ENCODE measurements at places on chromosomes 5 and 9.

DNA sequence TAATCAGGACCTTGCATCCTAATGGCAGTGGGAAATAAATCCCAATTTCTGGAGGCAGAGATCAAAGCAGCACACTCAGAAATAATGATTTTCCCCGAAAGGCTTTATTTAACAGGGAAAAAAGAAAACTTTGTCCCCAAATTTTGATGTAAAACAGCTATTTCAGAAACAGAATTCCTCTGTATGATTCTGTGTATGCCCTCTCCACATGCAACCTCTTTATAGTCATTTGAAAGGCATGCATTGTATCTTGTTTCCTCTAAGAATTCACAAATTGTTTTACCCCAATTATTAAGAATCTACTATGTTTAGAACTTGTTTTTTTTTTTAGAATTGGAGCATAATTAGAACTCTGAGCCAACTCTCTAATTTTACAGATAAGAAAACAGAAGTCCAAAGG lies 2.7 kb upstream of the PTAR1 start:
- DNase-seq = no peak

- no peak for DNase-seq
Measured at GRCh38 chr9:96158909-96159575, 142.9 kb downstream of the HSD17B3 start.

GRCh38 chr5:78320401-78320800 lies 25.9 kb upstream of the AP3B1 start:
- DNase-seq = peak; percentile 51

GRCh38 chr5:126682856-126683255 lies 82.1 kb downstream of the PHAX start:
- no peak for DNase-seq

GRCh38 chr9:106961623-106962022 lies 98.7 kb downstream of the ZNF462 start:
- no peak for DNase-seq

DNA sequence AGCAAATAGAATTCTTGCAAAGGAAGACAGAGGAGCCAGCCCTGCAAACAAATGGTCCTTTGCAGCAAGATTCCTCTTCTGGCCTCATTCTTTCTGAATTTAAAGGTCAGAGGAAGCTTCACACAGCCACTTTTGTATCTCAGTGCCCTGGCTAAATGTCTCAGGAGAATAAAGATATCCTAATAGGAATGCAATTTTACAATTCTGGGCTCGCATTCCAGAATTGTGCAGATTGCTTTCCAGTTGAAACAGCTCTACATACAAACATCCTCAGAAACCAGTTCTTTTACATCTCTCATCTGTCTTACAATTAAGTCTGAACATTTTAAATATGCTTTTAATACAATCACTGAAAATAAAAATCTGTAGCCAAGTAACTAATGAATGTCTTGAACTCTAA lies 14.6 kb upstream of the ACOT12 start:
- no peak for DNase-seq

DNA sequence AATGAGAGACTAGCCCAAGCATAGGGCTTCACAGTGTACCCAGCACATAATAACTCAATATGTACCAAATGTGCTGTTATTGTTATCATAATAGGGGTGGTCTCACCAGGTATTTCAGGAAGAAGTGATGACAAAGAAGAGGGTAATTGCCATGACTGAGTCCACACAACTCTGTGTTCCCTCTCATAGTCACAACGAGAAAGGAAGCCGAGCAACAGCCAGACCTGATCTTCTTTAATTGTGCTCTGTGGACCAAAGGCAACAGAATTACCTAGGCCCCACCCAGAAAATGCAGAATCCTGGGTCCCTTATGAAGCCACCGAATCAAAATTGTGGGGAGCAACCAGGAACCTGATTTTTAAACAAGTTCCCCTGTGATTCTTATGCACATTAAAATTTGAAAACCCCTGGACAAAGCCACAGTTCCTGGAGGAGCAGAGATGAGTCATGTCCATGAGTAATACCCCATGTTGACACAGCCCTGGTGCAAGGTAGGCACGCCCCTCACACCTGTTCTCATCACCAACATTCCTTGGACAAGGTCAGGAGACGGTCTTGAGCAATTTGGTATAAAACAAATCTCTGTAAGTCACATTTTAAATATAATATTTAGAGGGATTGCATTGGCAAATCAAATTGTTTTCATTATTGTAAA lies 5.2 kb downstream of the FGF1 start:
- no peak for DNase-seq

DNA sequence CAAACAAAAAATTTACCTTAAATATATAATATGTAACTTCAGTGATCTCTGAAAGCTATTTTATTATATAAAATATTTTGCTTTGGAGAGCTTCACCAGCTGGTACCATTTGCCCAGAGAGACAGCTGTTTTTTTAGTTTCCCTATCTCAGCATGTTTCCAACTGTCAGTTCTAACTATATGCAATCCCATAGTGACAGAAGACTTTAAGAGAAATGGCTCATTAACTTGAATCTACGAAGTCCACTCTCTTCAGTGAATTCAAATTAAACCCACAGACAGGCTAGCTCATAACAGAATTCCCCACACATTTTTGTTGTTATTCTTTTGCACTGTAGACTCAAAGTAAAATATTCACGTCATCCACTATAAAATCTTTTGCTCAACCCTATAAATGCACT lies 251.8 kb upstream of the POU5F2 start:
- DNase-seq = no peak

GRCh38 chr5:44385291-44385900 lies 3.8 kb downstream of the FGF10 start:
- no peak for DNase-seq

DNA sequence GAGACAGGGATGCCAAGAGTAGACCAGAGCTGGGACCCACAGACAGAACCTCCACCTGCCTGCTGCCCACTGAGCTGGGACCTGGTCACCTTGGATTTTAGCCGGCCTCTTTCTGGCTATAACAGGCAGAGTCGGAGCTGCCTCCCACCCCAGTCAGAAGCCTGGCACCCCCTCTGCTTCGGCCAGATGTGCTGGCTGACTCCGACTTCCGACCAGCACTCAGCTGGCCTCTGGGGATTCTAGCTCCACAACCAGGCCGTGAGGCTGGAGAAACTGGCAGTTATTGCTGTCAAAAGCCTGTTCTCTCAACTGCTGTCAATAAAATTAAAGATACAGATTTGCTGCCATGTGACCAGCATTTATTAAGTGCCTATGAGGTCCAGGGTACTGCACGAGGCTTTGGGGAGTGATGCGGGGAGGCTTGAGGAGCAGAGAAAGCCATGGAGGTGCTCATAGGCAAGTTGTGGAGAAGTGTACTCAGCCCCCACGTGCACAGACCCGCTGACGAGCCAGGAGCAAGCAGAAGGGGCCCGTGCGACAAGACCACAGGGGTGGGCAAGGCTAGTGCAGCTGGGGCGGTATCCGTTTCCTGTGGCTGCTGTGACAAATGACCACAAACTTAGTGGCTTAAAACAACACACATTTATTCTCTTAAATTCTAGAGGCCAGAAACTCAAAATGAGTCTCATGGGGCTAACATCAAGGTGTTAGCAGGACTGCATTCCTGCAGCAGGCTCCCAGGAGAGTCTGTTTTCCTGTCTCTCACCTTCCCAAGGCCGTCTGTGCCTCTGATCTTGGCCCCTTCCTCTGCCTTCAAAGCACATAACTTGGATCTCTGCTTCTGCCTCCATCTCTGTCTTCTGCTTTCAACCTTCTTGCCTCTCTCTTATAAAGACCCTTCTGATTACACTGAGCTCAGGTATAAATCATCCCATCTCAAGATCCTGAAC lies 13.1 kb downstream of the GFI1B start:
- no peak for DNase-seq

DNA sequence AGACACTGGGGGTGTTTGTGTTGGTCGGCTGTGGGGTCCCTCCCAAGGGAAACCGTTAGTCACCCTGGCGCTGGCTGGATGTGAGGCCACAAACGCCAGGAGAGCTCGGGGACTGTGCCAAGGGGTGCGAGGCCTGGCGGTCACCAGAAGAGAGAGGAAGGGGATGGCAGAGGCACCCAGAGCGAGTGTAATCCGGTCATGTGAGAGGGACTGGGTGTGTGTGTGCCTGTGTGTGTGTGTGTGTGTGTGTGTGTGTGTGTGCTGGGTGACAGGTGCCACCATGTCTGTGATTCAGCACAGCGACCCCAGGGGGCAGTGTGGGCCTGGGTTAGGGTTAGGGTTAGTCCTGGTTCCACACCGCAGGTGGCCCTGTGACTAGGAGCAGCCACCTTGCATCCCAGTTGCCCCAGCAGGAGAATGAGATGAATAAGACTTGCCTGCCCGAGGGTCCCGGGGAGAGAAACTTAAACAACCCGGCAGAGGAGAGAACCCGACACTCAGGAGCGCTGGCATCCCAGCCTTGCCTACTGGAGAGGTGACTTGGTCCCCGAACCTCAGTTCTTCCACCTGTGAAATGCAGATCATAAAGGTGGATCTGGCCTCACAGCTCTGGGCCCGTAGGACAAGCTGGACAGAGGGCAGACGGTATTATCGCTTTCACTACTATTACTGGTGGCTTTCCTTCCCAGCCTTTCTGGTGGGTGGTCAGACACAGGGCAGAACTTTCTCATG lies 1.4 kb upstream of the ADAMTSL2 start:
- peak; percentile 82 for DNase-seq

GRCh38 chr5:110306650-110307049 lies 419.8 kb downstream of the TMEM232 start:
- DNase-seq = no peak

DNA sequence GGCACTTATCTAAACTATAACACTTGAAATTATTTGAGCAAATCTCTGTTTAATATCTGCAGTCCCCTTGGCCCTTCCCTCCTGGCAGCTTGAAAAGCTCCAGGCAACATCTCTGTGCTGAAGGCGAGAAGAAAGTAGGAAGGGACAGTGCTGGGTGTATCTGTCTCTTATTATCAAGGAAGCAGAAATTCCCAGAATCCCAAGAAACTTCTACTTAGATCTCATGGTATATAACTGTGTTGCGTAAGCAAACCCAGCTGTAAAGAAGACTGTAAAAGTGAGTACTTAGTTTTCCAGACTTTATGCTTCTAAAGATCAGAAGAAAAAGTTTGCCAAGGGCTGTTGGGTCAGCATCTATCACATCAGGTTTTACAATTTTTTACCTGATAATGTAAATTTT lies 1869.8 kb downstream of the MAT2B start:
- no peak for DNase-seq

GRCh38 chr5:31887556-31887955 lies 248.6 kb downstream of the PDZD2 start:
- no peak for DNase-seq

DNA sequence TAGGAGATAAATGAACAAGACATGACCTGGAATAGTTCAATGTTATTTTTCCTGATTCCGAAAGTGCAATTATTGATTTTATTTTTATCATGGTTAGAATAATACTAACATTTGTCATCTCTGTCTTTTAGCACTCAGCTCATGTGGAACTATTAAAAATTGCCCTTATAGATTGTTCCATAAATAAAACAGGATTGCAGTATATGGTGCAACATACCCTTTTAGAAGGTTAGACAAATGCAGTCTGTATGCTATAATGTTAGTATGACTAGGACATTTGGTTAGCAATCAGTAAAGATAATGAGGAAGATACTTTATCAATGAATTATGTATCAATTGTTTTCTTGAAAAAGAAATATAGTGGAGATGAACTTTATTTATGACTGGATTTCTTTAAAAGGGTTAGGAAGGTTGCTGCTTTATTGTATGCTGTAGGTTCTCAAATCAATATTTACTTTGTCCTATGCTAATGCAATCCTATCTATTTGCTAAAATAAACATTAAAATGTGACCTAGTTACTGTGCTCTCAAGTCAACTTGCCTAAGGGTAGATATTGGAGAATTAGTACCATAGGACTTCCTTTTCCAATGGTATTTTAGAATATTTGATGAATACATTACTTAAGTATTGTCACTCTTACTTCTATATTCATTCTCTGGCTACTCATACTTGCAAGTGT lies 348.9 kb upstream of the ISL1 start:
- DNase-seq = no peak

GRCh38 chr5:173859408-173860159 lies 28.6 kb upstream of the CPEB4 start:
- peak; percentile 68 for DNase-seq

- peak; percentile 58 for DNase-seq
Measured at GRCh38 chr9:74824654-74825053, 63.1 kb downstream of the TRPM6 start.

DNA sequence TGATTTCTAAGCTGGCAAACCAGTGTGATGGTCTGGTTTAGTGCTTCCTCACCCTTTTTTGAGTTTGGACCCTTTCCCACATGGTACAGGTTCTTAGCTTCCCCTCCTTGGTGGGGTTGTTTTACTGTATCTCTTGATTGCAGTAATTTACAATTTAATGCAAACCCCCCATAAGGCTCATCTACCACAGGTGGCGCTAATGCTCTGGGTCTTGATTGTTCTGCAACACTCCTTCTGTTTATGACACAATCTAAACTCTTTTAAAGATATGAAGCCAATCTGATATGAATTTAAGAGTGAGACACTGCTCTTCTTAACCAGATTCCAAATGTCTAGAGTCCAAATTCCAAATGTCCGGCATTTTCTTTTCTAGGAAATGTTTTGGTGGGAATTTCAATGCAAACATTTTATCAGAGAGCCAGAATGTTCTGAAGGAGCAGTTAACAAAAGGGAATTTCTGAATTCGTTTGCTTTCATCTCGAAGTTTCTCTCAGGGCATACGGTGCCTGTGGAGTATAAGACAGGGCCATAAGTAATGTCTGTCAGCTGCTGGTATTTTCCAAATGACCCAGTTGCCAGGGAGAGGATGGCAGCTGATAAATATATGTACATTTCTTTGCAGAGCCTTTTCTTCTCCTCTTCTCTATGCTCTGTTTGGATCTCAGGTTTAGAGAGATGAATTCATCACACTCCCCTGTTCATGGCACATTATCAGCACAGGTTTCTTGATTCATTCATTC lies 246.8 kb downstream of the ARHGAP26 start:
- DNase-seq = peak; percentile 63

- peak; percentile 60 for DNase-seq
Measured at GRCh38 chr9:129752900-129753729, at the start of gene PTGES. Gene PTGES (minus strand): TSS chr9:129753042. CDS start chr9:129753012, 30 bp downstream.

DNA sequence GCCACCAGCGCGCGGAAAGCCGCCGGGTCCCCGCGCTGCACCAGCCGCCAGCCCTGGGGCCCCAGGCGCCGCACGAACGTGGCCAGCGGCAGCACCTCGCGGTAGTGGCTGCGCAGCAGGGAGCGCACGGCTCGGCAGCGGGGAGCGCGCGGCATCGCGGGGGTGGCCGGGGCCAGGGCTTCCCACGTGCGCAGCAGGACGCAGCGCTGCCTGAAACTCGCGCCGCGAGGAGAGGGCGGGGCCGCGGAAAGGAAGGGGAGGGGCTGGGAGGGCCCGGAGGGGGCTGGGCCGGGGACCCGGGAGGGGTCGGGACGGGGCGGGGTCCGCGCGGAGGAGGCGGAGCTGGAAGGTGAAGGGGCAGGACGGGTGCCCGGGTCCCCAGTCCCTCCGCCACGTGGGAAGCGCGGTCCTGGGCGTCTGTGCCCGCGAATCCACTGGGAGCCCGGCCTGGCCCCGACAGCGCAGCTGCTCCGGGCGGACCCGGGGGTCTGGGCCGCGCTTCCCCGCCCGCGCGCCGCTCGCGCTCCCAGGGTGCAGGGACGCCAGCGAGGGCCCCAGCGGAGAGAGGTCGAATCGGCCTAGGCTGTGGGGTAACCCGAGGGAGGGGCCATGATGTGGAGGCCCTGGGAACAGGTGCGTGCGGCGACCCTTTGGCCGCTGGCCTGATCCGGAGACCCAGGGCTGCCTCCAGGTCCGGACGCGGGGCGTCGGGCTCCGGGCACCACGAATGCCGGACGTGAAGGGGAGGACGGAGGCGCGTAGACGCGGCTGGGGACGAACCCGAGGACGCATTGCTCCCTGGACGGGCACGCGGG lies at the start of gene TERT:
TSS of gene TERT (minus strand) at position 234 of the 815 bp plus-strand sequence. CDS start at position 155, 79 bp downstream.
- DNase-seq = peak; percentile 16

GRCh38 chr9:131809941-131810344 lies 70.1 kb upstream of the RAPGEF1 start:
- no peak for DNase-seq

All from hematopoietic multipotent progenitor cell treated with erythropoietin and hydrocortisone succinate and interleukin-3 and kit ligand, for 8 days (in vitro differentiated cells).